ENCODE measurements at places on chromosomes 1 and 21.

GRCh38 chr1:8704866-8705506 is 112.5 kb downstream of the RERE start:
- no peak for DNase-seq

DNA sequence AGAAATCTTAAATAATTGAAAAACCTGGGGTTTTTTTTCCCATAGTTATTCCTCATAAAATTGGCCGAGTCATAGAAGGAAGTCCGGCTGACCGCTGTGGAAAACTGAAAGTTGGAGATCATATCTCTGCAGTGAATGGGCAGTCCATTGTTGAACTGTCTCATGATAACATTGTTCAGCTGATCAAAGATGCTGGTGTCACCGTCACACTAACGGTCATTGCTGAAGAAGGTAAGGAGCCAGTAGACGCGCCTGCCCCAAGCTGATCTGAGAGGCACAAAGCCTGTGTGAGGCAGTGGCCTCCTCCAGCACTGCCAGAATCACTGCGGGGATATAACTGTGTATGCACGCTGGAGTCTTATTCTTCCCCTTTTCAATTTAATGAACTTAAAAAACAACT is 100.3 kb downstream of the PHTF1 start:
- DNase-seq = no peak

DNA sequence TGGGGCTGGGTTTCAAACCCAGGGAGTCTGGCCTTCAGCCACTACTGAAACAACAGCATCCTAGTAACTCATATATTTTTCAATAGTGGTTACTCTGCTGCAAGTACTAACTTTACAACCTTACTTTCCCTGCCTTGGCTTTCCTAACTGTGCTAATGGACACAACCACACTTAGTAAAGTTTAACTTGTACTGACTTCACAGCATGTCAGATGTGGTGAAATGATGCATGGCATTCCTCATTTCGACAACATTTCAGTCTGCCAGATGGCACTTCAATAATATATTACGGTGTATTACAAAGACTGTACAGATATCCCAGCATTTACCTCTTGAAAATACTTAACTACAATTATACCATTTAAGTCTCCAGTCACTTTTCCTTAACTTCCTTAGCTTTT is 27.8 kb downstream of the LRRC7 start:
- DNase-seq = no peak

DNA sequence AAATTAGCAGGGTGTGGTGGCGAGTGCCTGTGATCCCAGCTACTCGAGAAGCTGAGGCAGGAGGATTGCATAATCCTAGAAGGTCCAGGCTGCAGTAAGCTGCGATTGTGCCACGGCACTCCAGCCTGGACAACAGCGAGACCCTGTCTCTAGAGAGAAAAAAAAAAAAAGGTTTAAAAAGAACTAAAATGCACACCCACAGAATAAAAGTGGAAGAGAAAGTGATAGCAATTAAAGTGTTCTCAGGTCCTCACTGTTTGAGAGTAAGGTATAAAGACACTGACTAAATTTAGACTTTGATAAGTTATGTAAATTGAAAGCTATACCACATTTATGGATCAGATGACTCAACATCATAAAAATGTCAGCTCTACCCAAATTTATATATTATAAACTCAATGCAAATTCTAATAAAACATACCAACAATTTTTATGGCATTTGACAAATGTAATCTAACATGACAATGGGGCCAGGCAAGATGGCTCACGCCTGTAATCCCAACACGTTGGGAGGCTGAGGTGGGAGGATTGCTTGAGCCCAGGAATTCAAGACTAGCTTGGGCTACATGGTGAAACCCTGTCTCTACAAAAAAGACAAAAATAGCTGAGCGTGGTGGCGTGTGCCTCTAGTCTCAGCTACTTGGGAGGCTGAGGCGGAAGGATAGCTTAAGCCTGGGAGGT is 11.8 kb downstream of the ZBTB17 start:
- no peak for DNase-seq

DNA sequence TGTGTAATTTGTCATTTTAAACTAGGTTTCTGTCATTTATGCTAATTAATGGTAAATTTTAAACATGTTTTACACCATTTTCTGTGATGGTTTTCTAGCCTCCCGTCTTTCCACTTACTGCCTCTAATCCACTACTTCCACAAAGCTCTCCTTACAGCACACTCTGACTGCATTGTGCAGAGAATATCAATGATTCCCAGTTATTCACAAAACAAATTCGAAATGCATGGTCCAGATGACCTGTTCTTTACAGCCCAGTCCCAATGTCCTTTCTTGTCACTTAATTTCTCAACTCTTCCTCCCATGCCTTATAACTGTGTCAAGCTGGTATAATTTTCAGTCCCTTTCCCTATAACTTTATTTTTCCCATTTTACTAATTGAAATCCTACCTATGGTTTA is 770.5 kb downstream of the USP25 start:
- DNase-seq = no peak

- DNase-seq = no peak
Measured at GRCh38 chr1:10160907-10161490, 49.4 kb upstream of the KIF1B start.

GRCh38 chr1:50658459-50659076 is 235.3 kb upstream of the DMRTA2 start:
- no peak for DNase-seq

DNA sequence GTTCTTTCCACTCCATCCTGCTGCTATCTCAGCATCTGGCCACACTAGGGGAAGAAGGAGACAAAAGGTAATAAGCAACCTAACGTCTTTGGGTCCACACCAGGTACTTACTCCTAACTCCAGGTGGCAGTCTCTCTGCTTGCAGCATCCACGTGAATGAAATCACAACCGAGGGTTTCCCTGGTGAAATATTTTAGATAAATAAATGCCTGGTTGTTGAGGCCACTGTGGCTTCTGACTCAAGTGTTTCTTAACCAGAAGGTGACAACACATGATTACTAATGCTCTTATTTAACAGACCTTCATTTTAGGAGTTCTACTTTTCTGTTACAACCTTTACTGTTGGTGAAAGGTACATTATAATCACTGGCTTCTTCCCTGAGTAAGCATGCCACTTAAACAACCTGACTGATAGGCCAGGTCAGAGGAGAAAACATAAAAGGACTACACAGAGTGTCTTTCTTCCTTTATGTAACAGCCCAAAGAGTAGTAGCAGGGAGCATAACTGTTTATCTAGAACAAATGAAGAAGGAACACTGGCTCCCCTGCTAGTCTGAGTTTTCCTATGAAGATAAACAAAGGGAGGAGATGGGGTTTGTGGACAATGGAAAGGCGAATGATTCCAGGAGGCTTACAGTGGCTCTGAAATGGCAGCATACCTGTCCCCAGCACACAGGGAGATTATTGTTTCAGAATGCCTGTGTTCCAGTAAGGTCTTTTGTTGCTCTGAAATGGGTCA is 59.9 kb downstream of the SYT6 start:
- DNase-seq = no peak

DNA sequence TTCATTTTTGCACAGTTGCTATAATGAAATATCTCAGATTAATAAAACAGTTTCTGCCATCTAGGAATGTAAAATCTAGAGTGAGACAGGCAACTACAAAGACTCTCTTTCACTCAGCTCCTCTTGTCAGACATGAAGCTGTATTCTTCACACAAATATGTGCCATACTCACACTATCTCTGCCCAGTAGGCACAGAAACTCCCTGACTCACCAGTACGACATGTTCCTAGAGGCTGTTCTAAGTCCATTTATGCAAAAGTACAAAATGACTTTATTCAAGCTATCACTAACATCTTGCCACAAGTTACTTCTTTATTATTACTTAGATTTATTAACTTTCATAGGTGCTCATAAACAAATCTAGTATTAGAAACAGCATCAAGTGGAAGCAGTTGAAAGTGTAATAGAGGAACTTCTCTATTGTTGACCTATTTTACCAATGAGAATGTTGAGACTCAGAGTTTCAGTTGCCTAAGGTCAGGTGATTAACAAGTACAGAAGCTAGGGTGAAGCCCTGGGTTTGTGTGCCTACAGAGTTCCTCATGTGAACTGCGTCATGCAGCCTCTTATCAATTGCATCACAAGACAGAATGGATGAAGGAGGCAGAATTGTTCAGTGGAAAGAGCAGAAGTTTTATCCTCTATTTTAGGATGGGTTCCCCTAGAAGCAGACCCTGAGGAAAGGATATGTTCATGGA is 98.9 kb downstream of the RGS2 start:
- DNase-seq = no peak

DNA sequence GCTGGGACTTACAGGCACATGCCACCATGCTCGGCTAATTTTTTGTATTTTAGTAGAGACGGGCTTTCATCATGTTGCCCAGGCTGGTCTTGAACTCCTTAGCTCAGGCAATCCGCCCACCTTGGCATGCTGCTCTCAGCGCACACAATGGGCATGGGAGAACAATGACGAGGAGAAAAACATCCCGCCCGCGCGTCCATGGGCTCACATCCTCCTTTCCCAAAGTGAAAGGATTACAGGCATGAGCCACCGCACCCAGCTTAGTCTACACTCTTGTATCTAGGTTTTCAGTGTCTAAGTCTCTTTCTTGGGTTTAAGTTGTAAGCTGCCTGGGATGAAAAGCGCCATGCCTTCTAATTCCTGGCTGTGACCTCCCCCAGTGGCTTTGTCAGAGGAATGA is 37.9 kb downstream of the CDK18 start:
- no peak for DNase-seq

GRCh38 chr1:186849271-186849671 is 20.5 kb downstream of the PLA2G4A start:
- DNase-seq = no peak

- DNase-seq = no peak
Measured at GRCh38 chr1:78284354-78284753, 206.4 kb upstream of the PTGFR start.

DNA sequence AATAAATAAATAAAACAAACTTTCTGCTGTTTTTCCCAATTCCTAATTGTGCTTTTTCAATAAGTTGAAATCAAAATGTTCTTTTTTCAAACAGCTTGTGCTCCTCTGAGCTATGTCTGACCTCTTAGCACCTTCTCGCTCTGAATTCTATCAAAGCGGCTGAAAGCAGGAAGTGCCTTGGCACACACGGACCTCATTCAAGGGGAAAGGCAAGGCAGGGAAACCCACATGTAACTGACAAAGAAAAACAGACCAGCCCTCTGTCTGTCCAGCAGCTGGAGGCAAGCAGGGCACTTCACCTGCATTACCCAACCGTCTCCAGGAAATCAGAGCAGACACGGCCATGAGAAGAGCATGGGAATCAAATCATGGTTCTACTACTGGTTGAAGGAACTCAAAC is 56.7 kb downstream of the PLPP3 start:
- DNase-seq = no peak

GRCh38 chr1:109877317-109877771 is 33.3 kb upstream of the CSF1 start:
- DNase-seq = no peak

Data from effector memory CD4-positive, alpha-beta T cell (primary cell).